ENCODE measurements at places on chromosomes 1 and 21.

- no peak for DNase-seq
These were observed 79.6 kb downstream of the NEGR1 start for GRCh38 chr1:72202761-72203160.

DNA sequence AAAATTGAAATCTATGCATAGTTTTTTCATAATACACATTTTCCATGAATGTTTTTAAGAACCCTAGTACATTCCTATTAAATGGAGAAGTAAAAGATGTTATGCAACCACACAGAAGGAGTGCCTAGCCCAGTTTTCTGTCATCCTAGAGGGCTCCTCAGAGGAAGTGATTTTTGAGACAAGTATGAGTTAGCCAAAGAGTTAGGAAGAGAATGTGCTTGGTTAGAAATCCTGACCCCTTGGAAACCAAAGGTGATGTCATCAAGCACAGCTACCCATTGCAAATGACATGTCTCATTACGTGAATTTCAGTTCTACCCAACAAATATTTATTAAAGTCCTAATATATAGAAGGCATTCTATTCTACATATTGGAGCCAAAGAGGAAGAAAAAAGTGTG, 88.9 kb upstream of the TNFSF4 start:
- no peak for DNase-seq

DNA sequence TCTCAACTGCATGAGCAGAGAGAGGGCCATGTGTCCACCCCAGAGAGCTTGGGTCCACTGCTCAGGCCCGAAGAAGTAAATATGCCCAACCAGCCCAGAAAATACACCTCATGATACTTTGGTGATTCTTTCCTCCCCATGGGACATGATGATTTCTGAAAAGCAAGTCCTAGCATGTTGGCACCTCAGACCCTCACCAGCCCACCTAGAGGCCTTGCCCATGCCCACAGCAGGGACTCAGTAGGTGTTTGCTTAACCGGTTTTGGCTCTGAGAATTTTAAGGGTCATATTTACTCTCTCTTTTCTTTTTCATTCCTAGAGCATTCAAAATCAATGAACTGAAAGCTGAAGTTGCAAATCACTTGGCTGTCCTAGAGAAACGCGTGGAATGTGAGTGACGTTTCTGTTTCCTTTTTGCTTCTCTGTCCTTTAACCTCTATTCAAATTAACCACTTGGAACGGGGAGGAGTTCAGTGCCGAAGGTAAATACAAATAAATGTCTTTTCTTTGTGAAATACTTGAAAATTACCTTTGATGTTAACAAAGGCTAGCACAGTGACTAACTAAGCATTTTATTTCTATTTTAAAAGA, 79.7 kb downstream of the PDE9A start:
- no peak for DNase-seq

GRCh38 chr1:186980400-186980799, 151.7 kb downstream of the PLA2G4A start:
- DNase-seq, result no peak

DNA sequence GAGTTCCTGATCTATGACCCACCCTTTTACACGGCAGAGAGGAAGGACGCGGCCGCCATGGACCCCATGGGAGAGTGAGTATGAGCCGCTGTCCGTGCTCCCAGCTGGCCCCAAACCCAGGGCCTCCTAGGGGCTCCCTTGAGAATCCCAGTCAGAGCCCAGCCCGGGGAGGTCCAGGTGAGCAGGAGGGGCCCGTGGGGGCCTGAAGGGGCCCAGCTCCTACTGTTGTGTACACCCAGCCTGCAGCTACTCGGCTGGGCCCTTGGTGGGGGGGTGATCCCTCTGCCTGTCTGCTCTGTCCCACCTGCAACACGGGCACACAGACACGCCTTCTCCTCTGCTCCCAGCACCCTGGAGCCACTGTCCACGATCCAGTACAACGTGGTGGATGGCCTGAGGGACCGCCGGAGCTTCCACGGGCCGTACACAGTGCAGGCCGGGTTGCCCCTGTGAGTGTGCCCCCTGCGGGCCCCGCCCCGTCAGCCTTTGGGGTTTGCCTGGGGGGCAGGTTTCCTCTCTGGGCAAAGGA, 28.6 kb upstream of the LRRC3 start:
- no peak for DNase-seq

- DNase-seq, result peak; percentile 60
These were observed 27.5 kb upstream of the SLAMF6 start for GRCh38 chr1:160550572-160551034.

DNA sequence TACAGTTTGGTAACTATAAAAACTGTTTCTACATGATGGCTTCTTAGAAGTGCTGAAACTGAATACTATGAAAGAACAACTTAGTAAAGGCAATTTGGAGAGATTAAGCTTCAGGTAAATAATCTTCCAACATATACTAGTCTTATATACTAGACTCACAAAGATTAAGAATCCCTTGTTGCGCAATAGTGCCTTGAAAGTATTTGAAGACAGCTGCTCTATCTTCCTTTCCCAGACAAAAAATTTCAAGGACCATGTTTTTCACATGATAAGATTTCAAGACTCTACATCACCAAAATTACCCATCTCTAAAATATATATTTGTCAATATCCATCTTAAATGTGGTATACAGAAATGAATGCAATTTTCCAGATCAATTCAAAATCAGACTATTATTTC, 37.7 kb upstream of the ASPM start:
- no peak for DNase-seq

GRCh38 chr1:16975838-16976237, 4.6 kb downstream of the MFAP2 start:
- no peak for DNase-seq

DNA sequence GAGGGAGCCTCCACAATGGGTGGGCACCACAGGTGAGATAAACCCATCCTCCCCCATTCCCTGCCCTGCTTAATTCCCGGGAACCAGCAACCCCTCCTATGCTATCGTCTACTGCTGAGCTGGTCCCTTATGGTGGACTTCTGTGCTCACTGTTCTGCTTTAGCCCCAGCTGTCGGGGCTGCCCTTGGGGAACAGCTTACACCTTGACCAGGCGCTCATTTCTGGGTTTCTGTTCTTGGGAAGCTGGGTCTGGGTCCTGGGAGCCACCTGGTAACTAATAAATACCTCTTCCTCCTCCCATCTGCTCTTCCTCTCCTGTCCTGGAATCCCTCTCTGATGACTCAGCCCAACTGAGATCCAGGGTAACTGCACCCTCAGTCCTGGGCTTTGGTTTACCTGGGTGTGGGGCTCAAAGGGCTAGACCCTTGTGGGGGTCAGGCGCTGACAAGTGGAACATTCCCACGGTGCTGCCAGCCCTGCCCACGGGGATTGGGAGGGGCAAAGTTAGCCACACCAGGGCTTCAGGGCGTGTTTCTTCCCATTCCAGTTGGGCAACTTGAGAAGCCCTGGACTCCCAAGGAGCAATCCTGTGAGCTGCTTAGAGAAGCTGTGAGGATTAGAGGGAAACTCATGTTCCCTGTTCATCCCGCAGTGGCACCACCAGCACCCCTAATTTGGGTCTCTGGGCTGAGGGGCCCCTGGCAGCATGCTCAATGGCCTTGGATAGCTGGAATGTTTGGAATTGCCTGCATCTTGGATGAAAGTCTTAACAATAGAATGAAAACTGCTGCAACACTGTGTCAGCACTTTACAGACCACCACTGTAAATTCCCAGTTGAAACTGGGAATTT, 1.6 kb downstream of the PCAT6 start:
- DNase-seq, result no peak

- DNase-seq, result peak; percentile 14
These were observed 22.9 kb upstream of the MTF2 start for GRCh38 chr1:93056214-93056613.

DNA sequence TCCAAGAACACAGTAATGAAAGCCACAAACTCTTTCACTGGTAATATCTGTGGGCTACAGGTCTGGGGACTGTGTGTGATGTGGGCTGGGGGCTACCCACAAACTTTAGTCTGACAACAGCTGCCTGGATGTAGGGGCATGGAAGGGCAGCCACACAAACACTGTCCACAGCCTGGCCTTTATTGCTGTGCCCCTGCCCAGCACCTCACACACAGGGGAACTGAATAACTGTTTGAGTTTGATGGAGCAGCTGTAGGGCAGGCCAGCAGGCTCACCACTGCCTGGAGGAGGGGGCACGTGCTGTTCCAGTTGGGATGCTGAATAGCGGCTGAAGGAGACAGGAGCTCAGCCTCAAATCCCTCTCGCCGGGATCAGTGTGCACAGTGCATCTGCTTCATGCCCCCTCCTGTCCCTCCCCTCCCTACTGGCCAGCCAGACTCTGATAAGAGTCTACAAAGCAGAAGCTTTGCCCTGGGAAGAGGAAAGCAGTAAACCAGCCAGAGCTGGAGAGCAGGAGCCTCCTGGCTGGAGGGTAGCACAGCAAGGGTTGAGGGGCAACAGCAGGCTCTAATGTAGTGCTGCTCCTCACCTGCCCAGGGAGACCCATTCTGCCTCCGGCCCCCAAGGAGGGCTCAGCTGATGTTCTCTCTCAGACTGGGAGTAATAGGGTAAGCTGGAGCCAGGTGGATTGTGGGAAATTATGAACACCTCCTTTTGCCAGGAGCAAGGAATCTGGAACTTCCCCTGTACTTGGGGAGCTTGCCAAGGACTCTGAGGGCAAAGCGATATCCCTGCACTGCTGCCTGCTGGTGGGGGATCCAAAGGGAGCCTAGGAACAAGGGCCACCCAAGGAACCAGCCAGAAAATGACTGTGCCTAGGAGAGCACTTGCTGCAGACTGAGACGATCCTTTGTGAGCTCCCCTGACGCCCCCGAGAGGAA, 70.2 kb upstream of the GOLT1A start:
- DNase-seq, result no peak
